NCI-H187 treated with DMSO at 0.1 percent for 48 hours (cell line): ENCODE measurements at places on chromosomes 7 and 10.

- no peak for DNase-seq
Observed at GRCh38 chr10:112045938-112046337, 137.6 kb downstream of the GPAM start.

- no peak for DNase-seq
Observed at GRCh38 chr7:98557538-98558031, 59.5 kb upstream of the NPTX2 start.

- no peak for DNase-seq
Observed at GRCh38 chr10:102467971-102468438, 16.7 kb upstream of the C10orf95 start.

DNA sequence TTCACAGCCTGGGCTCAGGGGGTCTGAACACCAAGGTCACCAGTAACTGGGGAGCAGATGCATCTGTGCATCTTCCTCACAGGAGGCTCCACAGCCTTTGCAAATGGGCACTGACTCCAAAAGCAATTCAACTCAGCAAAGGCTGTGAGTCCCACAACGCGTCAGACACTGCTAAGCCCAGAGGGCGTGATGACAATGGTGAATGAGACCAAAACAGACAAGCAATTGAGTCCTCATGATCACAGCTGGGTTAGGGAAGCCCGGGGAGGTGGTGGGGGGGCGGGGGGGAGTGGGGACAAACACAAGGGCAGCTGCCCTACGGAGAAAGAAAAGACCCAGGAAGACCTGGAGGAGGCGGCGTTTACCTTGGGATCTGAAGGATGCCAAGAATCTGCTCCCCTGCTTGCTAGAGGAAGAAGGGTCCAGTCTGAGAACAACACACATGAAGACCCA, 61.6 kb upstream of the RNF32 start:
- no peak for DNase-seq

GRCh38 chr7:37577412-37577811, 106.2 kb upstream of the GPR141 start:
- no peak for DNase-seq

DNA sequence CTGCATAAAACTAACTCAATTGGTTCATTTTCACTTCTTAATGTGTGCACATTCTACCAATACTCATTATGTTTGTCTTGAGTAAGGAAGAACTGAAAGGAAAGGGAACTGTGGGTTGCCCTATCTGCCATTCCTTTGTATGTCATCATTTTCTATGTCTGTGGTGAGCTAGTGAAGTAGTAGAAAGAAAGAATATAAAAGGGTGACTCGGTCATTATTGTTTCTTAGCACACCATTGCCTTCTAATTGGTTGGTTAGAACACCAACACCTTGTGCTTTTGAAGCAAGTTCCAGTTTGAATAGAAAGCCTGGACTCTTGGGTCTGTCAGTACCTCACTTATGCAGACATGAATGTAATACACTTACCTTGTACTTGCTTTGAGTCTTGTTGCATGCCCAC, 64.3 kb upstream of the MDFIC start:
- DNase-seq, result no peak

- no peak for DNase-seq
Observed at GRCh38 chr7:79118143-79118542, 335.3 kb downstream of the MAGI2 start.

- no peak for DNase-seq
Observed at GRCh38 chr7:99707096-99707495, 27.3 kb upstream of the CYP3A5 start.

- DNase-seq, result no peak
Observed at GRCh38 chr10:26365681-26366358, 72.3 kb upstream of the APBB1IP start.

GRCh38 chr7:157177333-157177982, 38.7 kb downstream of the UBE3C start:
- DNase-seq, result no peak

GRCh38 chr7:109734601-109735000, 1164.9 kb downstream of the DNAJB9 start:
- DNase-seq, result no peak

- DNase-seq, result no peak
Observed at GRCh38 chr10:72340510-72341261, 14.0 kb downstream of the DNAJB12 start.

- no peak for DNase-seq
Observed at GRCh38 chr7:28423112-28423511, 10.8 kb downstream of the CREB5 start.

DNA sequence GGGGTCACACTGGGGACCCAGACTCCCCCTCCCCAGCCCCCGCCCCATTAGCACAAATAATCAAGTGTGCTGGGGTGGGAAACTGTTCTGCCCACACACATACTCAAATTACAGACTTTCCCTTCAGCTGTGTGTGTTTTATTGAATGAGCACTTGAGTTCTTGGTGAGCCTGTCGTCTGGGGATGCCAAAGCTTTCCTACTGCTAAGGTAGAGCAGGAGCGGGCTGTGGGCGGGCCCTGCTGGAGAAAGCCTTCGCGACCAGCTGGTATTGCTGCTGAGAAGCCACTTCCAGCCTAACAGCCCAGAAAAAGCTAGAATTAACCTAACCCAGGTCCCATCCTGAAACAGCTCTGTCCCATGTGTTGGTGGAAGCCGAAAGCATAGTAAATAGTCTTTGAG, 87.0 kb upstream of the KMT2E start:
- no peak for DNase-seq

GRCh38 chr7:71535616-71536015, 403.7 kb downstream of the GALNT17 start:
- DNase-seq, result no peak

DNA sequence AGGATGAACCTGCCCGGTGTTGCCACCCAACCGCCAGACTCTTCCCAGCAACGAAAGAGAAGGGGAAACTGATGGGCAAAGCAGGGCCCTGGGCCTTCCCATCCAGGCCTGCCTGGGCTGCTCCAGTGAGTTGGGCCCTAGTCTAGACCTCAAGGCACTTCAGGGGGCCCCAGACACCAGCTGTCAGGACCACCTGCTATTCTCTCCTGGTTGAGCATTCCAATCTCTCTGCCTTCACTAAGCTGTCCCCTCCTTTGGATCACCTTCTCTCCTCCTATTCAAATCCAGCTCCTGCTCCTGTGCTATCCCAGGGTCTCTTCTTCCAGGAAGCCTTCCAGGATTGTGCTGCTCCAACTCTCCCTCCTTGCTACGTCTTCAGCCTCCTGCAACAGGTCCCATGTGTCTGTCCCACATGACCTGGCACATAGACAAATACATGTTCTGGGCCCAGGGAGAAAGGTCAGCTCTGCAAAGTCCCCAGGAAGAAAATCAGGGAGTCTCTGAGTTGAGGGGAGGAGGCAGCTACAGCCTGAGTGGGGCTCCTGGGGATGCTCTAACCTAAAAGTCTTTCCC, 3.1 kb downstream of the STX1A start:
- DNase-seq, result no peak

DNA sequence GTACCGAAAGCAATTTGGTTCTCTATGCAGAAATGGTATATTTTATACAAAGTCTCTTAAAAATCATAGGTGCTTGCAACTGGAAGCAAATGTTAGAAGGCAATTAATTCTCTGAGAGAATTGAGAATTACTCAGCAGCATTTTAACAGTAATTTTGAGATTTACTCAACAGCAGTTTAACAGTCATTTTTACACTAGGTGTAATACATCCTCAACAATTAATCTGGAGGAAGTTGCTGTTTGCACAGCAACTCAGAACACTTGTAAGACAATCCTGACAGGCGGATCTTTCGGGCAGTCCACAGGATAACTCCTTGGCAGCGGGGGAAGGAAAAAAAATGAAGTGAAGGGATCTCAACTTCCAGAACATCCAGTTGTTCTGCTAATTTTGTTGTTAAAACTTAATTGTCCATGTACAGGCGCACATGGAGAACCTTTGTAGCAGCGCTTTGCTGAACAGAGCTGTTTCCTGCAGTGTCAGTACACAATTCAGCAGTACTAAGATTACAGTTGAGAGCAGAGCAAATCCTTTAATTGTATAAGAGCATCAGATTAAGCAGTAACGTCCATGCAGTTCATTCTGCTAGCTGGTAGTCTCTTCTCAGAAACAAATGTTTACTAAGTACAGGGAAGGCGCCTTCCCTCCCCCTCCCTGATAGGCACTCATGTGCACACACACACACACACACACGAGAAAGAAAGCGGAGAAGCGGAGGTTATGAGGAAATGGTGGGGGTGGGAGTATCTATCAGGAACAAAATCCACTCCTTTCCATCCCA, 43.8 kb downstream of the ENO4 start:
- peak; percentile 11 for DNase-seq

- no peak for DNase-seq
Observed at GRCh38 chr10:120456626-120457430, at the start of gene PLPP4. TSS of gene PLPP4 (plus strand) at chr10:120457227. CDS start at chr10:120457306, 79 bp downstream.

- no peak for DNase-seq
Observed at GRCh38 chr10:89362929-89363328, 14.9 kb upstream of the IFIT1B start.

GRCh38 chr7:152564656-152565250, 111.2 kb downstream of the XRCC2 start:
- DNase-seq, result no peak

DNA sequence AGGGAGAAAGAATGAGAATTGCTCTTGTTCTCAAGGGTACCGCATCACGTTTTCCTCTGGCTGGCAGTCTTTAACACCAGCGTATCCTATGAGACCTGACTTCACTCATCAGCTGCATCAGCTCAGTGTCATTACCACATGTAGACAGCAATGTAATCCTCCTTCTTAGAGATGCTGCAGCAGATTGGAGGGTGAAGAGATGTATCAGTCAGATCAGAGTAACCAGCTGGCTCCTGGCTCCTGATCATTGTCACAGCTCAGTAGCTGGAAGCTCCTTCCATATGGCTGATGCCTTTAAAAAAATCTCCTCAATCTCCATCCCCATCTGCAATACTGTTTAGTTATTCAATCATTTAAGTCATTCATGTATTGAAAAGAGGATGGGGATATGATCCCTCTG, 39.7 kb upstream of the EPHB6 start:
- no peak for DNase-seq

GRCh38 chr7:157425761-157426160, 89.0 kb downstream of the DNAJB6 start:
- DNase-seq, result no peak

- no peak for DNase-seq
Observed at GRCh38 chr10:119801176-119801575, 71.5 kb downstream of the MCMBP start.

GRCh38 chr10:35781643-35782035, 139.5 kb upstream of the FZD8 start:
- no peak for DNase-seq

GRCh38 chr10:49082766-49083165, 32.6 kb downstream of the VSTM4 start:
- DNase-seq, result no peak

GRCh38 chr10:70479165-70479581, 606 bp downstream of the PALD1 start:
- DNase-seq, result no peak

DNA sequence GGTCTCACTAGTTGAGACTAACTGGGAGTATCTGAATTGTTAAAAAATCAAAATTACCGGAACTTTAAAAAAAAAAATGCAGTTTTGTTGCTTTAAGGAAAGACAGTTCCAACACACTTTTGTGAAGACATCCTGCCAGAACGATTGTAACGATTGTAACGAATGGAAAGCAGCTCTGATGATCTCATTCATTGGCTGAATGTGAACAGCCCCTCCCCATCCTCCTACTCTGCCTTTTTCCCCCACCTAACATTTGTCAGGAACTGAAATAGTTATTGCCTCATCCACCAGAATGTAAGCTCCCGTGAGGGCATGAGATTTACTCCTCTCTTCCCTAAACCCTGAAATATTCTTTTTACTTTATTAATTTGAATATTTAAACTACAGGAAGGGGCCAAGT, 23.1 kb upstream of the ZC3HAV1L start:
- DNase-seq, result no peak

GRCh38 chr7:132337450-132338080, 238.7 kb downstream of the PLXNA4 start:
- DNase-seq, result no peak

DNA sequence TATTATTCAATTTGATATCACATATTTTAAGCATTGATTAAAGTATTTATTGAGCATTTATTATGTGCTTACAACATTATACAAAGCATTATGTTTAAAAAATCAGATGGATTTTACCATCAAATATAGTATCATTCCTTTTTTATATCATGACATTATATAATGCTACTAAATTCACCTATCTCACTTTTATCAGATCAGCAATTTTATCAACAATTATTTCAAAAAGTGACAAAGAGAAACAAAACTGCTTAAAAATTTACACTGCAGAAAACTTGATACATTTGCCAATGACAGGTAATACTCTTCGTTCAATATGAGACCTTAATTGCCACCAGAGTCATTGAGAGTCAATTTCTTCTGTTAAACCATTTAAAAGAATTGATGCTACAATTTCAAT, 82.0 kb downstream of the CHCHD3 start:
- no peak for DNase-seq

DNA sequence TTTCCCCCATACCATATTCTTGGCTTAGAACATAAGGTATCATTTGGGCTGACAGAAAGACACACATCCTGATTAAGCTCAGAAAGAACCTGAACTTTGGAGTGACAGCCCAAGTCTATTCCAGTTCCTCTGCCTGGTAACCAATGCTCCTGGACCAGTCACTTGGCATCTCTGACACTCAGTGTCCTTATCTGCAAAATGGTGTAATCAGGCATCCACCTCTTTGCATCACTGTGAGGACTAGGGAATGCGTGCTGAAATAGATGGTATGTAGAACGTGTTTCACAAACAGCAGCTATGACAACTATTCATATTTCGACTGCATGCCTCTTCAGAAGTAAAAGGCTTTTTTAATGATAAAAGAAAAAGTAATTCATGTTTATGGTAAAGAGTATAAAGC, 26.2 kb upstream of the PIK3AP1 start:
- DNase-seq, result no peak

DNA sequence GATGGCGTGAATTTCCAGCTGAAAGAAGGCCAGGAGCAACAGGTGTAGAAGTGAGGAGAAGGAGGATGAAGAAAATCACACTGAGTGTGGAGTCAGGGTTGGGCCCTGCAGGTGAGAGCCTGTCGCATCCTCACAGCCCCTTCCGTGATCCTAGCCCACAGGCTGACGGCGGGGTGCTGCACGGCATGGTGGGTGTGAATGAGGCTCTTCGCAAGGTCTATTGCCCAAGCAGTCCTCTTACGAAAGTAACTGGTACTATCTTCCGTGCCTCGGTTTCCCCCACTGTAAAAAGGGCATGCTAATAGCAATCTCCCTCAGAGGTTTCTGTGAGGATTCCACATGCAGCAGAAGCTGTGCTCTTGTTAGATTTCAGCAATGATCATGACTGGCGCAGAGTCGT, 129.9 kb upstream of the TNS3 start:
- no peak for DNase-seq

GRCh38 chr7:1169409-1170368, 9.7 kb upstream of the ZFAND2A start:
- DNase-seq, result no peak

GRCh38 chr10:99339077-99339476, 9.9 kb downstream of the CNNM1 start:
- DNase-seq, result no peak

- no peak for DNase-seq
Observed at GRCh38 chr7:130090745-130091532, 20.6 kb downstream of the KLHDC10 start.

DNA sequence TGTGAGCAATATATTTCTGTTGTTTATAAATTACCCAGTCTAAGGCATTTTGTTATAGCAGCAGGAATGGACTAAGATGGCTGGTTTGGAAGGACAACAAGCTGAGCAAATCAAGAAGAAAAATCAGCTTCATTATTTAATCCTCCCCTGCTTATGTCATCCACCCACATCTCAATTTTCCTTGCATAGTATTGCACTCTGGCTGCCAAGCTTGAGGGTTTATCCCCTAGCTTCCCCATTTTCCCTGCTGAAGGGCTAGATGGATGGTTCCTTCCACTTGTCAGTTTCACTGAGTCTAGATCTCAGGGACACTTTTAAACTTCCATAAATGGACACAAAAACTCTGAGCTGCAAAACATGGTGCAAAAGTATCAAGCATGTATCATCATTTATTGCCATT, 75.2 kb upstream of the LAMB4 start:
- DNase-seq, result no peak
